ENCODE measurements at places on chromosomes 4 and X.

DNA sequence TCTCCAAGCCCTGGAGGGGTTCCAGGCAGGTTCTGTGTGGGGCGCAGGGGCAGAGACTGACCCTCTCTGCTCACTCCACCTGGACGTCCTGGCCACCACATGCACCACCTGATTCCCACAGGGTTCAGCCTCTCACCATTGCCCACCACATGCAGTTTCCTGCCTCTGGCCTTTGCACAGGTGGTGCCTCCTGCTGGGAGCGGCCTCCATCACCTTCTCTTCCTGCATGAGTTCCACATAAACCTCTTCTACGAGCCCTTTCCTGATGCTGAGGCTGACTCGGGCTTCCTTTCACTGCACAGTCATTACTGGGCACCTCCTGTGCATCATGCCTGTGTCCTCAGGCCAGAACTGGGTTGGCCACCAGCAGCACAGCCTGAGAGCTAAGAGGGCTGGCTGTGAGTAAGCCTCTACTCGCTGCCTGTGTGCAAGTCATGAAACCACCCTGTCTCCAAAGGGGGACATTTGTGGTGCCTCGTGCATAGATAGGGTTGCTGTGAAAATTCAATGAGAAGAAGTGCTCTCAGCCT lies 19.9 kb downstream of the MAN2B2 start:
- DNase-seq, result no peak

DNA sequence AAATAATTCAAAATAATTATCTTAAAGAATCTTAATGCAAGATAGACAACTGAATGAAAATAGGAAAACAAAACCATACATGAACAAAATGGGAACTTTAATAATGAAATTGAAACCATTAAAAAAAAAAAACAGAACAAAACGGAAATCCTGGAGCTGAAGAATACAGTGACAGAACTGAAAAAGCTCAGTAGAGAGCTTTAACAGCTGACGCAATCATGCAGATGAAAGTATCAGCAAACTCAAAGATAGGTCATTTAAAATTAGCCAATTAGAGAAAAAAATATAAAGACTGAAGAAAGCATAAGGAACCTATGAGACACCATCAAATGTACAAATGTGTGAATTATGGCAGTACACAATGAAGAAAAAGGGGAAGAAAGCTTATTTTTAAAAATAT lies 18.8 kb downstream of the SLC25A31 start:
- DNase-seq, result no peak

DNA sequence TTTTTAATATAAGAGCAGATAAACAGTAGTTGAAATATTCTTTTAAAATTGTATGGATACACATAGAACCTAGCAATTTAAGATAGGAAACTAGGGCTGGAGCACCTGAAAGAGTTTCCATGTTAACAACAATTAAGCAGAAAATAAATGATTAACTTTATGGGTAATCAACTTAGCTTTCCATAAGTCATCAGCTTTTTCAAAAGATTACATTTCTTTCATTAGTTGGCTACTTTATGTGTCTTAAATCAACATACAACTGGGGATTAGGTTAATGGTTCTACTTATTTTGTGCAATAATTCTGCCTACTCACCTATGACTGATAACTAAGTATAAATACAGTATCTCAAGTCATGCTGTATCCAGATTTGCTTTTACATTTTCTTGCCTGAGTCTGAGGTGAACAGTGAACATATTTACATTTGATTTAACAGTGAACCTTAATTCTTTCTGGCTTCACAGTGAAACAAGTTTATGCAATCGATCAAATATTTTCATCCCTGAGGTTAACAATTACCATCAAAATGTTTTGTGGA lies at the start of gene ANXA10:
Gene ANXA10 (plus strand): TSS at position 362 of the 537 bp plus-strand sequence. CDS start 164 bp downstream, at position 526.
- DNase-seq, result no peak

- no peak for DNase-seq
Observed at GRCh38 chr4:38326499-38326898, 337.5 kb upstream of the KLF3 start.

DNA sequence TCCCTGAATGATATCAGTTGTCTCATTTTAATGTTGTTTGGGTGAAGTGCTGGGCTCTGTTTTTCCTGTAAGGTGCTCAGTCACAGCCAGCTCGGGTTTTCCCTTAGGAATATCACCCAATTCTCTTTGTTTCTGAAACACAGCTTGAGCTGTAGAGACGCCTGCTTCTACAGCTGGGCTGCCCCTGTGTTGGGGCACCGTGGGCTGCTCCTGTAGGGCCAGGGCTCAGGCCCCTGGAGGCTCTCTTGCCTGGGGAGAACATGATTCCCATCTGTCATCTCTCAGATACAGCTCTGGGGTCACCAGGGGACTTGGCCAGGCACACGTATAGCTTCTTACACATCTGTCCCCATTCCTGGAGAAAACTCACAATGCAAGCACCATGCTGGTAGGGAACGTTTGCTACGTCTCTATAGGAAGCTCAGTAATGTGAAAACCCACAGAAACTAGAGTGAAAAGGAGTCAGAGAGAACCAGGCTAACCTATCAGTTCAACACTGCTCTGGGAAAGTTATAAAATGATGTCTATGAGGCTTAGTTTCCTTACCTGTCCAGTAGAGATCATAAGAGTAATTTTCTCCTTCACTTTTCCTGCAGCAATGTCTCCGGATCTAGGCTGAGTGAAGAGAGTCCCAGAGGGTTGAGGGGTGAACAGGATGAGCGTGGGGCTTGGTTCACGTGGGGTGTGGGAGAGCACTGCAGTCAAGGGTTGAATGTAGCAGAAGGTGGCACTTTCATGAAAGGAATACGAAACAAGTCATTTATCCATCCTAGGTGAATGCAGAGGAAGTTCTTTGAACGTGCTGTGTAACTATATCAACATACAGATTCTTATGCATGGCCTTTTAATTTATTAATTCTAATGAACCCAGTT lies 14.5 kb downstream of the FHDC1 start:
- DNase-seq, result no peak
